ENCODE measurements at places on chromosomes 5 and 9. TPM values are rescaled to one million over a fixed set of nuclear protein-coding genes. Genes with fewer than 3 reads are reported as not detected.

Gene SH3TC2
- total RNA-seq: 24.0 TPM

Gene EGFL7
- 34.6 TPM for total RNA-seq

GRCh38 chr5:172172912-172173563 lies 15.0 kb downstream of the STK10 start:
- DNase-seq: no peak

- DNase-seq: no peak
Measured at GRCh38 chr9:118533850-118534249, 829.6 kb downstream of the TLR4 start.

DNA sequence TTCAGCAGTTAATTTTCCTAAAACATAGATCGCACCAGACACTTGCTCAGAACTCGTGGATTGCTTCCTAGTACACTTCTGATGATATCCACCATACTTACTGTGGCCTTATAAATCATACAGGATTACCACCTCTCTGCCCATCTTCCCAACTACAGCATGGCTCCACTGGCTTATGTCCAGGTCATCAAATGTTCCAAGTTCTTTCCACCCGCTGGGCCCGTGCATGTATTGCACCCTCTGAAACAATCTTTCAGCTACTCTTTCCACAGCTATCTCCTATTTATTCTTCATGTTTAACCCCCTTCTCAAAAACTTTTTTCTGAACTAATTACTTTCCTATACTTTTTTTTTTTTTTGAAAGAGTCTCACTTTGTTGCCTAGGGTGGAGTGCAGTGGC lies 18.5 kb downstream of the FBXW2 start:
- DNase-seq: no peak

DNA sequence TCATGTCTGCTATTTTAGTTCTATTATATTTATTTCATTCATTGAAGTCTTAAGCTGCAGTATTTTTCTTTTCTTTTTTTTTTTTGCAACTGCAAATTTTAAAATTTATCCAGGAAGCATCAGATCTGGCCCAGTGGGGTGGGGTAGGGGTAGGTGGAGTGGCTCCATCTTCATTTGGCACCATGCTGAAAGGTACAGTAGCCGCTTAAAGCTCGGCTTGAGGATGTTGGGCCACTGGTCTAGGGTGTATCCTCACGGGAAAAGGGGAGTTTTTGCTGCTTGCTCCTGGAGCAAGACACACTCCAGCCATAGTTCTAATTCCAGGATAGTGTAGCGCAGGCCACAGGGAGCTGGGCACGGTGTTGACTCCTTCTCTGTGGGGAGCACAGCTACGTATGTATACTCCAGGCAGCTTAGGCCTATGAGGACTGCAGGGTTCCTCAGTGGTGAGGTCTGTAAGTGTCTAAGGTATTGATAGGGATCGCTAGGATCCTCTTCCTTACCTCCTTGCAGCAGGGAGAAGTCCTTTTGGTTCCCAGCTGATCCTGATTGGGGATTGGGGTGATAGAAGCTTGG lies 22.7 kb downstream of the RCL1 start:
- DNase-seq: no peak

- DNase-seq: no peak
Measured at GRCh38 chr5:103254921-103255320, 3.6 kb upstream of the MACIR start.

GRCh38 chr5:162248107-162248713 lies 180.6 kb downstream of the GABRG2 start:
- DNase-seq: peak; percentile 11

DNA sequence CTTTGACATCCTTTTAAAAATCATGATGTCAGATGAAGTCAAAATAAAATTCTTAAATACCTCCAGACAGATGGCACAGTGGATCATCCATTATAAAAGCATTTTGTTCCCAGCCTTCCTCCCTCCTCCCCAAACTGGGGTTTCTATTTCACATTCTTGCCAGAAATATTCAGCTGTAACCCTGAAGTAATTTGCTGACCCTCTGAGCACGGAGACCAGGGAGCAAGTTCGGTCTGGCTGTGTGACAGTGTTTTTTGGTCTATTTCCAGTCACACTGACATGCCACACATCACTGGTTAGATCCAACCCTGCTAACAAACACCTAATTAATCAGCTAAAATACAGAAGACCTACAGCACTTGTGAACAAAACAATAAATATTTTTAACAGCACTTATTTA lies 126.2 kb upstream of the DMRT1 start:
- DNase-seq: no peak

DNA sequence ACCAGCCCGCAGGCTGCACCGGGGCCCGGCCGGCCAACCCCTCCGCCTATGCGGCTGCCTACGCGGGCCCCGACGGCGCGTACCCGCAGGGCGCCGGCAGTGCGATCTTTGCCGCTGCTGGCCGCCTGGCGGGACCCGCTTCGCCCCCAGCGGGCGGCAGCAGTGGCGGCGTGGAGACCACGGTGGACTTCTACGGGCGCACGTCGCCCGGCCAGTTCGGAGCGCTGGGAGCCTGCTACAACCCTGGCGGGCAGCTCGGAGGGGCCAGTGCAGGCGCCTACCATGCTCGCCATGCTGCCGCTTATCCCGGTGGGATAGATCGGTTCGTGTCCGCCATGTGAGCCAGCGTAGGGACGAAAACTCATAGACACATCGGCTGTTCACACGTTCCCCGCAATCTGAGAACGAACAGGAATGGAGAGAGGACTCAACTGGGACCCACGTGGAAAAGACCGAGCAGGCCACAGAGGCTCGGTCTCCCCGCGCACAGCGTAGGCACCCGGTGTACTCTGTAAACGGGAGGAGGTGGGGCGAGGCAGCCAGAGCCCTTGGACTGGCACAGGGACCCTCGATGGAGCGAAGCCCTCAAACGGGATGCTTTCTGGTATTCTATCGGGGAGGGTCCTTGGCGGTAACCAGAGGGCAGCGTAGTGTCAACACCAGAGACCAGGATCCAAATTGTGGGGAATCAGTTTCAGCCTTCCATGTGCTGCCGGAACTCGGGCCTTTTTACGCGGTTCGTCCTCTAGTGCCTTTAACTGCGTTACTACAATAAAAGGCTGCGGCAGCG lies 1.9 kb downstream of the FOXE1 start:
- no peak for DNase-seq

- peak; percentile 17 for DNase-seq
Measured at GRCh38 chr9:132670457-132671391, at the start of gene GTF3C4. Gene GTF3C4 (plus strand): TSS chr9:132670464. CDS start chr9:132670599, 135 bp downstream.

- no peak for DNase-seq
Measured at GRCh38 chr5:168375214-168375613, 83.8 kb downstream of the WWC1 start.

DNA sequence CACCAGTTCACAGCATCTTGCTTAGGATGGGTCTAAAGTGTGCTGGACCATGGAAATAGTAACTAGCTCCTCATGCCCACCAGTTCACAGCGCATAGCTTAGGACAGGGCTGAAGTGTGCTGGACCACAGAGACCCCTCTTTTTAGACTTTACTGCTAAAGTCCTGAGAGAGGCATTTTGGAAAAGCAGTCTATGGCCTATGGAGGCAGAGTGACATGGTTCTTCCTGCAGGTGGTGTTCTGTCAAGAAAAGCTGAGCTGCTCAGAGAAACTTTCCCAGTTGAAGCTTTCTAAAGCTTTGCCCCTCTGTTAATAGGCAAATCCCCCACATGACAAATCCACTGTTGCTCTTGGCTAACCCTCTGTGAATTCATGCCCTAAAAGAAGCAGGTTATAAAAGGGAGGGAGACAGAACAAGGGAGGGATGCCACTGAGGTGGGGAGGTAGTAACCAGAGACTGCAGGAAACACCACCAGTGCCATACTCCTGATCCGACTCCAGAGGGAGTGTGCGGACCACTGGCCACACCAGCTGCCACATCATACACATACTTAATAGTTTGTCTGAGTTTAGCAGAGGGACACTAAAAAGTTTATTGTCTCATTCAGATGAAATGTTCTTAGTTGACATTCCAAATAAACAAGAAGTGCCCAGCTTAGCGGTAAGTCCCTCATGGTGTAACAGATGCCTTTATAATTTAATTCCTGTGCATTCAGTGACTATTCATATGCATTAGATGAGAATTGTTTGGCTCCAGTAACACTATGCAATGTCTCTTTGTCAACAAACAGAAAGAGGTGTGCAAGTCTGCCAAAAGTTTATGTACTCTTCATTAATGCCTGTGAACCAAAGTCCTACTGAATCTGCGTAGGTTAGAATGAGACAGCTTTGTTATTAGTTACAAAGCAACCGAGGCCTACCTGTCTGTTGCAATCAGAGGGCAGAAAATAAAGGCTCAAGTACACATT lies 236.2 kb upstream of the NFIL3 start:
- peak; percentile 16 for DNase-seq

DNA sequence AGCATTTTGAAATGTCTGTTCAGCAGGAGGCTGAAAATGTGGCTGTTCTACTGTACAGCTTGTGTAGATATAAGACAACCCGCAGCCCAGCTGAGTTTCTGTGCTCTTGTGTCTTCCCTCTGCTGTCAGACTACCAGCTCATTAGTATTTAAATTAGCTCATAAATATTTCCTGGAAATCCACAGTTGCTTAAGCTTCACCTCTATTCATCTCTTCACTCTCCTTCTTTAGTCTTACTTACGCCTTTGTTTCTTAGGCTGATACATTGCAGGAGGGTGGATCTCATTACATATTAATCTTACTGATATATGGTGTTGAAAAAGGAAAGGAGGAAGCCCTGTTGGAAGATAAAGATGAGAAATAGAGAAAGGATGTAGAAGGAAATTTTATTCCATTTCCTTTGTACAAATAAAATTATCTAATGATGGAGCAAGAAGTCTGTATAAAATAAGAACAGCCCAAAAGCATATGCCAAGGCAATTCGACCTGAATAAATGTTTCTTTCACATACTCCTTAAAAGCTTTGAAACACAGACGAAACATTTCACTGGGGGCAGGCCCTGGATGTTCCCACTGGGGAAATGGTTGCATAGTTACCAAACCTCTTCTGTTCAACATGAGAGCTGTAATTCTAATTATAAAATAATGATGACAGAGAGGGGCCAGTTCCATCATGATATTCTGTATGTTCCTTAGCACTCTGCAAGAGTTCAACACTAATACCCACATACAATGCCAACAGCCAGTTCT lies 111.8 kb upstream of the APC start:
- no peak for DNase-seq

DNA sequence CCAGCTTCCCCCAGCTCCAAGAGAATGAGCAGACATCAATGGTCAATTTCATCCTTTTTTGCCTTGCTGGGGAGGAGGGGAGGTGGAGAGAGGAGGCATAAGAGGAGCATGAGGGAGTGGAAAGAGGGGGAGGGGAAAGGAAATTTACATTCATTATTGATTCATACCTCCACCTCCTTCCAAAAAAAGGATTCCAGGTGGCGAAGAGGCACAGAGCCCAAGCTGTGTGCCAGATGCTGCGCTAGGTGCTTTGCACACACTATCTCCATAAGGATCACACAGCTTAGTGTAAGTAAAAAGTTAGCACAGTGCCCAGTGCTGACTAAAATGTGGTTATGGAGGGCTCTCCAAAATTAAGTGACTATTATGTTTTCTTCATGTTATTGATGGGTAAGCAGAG lies 11.0 kb downstream of the ASTN2 start:
- DNase-seq: no peak
